ENCODE measurements at places on chromosomes 6 and 20.

GRCh38 chr6:34679552-34680253, 16.9 kb downstream of the ILRUN start:
- DNase-seq = no peak

DNA sequence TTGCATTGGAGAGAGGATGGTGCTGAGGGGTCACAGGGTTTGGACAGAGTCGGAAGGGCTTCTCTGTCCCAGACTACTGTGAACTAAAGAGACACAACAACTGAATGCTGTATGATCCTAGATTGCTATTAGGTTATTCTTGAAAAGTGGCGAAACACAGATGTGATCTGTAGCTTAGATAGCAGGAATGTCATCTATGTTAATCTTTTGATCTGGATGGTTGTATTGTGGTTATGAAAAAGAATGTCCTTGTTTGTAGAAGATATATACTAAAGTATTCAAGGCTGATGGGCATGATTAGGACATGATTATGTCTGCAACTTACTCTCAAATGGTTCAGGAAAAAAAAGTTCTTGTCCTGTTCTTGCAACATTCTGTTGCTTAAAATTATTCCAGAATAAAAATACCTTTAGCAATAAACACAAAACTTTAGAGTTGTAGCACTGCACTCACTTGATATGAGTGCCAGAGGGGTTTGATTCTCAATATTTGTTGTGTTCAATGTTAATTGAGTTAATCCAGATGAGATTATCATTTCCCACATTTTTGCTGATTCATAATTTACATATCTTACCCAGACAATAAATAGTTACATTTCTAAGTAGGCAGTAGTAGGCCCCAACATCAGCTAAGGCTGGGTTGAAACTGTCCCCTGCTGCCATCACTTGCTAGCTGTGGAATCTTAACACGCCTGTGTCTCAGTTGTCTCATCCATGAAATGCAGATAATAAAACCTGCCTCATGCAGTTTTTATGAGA, 645.2 kb downstream of the KIF16B start:
- DNase-seq = no peak

GRCh38 chr20:19582782-19583181, 175.3 kb upstream of the RIN2 start:
- no peak for DNase-seq

DNA sequence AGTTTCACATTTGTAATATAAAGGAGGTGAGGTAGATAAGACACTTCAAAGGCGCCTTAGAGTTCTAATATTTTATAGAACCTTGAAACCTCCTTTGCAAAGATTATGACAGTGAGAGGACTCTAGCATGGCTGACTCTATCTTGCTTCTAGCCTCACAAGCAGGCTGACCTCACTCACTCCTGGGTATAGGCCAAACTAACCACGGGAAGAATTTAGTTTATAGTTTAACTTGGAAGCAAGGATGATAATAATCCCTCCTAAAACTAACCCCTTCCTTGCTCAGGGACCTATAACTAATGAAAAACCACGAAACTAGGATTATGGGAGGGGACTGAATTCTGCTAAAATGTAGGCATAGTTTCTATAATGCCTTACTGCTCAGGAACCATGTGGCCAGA, 84.3 kb downstream of the FILIP1 start:
- DNase-seq = no peak

GRCh38 chr6:39303425-39304153, 10.6 kb downstream of the KCNK17 start:
- DNase-seq = no peak

- DNase-seq = no peak
These were observed 683.0 kb downstream of the DHX35 start for GRCh38 chr20:39645131-39645530.

DNA sequence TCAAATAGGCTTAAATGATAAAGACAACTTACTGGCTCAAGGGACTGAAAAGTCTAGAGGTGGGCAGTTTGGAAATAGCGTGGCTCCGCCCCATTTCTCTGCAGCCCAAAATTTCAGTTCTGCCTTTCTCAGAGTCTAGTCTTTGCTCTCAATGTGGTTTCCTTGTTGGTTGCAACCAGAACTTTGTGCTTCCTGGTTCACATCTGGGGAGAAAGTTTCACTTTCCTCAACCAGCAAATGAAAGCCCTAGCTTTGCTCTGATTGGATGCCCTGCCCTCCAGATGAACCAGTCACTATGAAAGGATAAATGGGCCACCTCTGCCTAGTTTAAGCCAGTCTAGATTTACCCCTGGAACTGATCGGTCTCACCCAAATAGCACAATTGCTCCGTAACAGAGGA, 14.9 kb downstream of the SYCP2L start:
- DNase-seq = no peak

DNA sequence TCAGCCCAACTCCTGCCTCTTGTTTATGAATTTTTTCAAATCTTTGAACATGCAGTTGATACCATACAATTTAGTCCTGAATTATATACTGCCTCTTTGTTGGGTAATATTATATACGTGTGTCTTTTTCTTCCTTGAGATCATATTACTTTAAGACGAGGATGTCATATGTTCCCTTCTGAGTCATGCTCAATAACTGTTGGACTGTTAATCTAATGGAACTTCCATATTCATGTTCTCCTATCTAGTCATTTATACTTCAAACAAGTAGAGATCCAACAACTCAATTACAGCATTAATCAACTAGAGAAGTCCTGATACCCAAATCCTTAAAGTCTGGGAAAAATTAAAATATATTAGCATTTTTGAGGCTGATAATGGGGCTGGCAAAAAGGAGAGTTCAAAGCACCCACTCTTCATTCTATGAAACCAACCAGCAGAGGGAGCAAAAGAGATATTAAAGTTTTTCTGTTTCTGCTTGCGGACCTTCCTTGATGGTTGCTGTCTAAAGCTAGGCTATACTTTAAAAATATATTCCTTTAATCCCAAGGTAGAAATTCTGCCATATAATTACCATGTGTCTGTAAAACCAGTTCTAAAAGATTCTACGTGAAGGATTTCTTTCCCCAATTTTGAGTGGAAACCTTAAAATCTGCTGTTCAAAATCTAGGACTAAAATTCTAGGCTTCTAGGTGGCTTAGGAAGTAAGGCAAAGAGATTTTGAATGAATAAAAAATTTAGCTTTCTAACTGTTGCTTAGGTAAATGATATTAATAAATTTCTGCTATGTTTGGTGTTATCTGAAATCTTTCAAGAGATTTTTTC, 498.9 kb downstream of the BCKDHB start:
- DNase-seq = peak; percentile 17

- DNase-seq = no peak
These were observed 6.0 kb upstream of the MRAP2 start for GRCh38 chr6:84027340-84028181.

GRCh38 chr6:12313992-12314589, 23.9 kb downstream of the EDN1 start:
- DNase-seq = no peak

DNA sequence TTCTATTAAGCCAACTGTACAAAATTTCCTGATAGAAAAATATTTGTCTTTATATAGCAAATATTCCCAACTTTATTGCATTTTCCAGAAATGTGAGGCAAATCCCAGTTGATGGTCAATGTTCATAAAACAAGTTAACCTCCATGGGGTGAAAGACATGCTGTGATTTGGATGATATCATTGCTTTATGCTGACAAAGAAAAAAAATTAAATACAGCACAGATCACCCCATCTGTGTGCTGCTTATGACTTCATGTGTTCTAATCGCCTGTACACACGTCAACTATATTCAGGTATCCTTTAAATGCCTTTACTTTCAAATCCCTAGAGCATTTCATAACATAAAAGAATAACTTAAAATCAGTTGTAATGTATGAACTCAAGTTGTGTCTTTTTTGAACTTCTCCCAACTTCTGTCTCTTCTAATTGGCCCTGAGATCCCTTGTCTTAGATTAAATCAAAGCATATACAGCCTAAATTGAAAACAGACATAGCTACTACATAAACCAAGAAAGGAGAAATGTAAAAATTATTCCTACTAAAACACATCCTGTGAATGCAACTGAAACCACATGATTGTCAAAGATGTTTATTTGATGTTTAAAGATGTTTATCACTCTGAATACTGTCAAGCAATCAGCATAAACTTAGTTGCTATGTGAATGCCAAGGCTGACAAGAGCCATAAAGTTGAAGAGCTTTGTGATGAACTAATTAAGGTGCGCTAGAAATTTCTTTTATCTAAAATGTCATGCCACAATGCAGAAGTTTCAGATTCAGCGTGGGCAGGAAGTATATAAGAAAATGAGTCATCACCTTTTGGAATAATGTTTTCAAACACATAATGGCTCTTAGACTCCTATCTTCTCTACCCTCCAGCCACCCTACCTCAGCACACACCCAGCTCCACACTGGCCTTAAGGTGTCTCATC, 68.7 kb downstream of the FILIP1 start:
- no peak for DNase-seq

GRCh38 chr6:164832410-164832809, 477.0 kb downstream of the C6orf118 start:
- no peak for DNase-seq

DNA sequence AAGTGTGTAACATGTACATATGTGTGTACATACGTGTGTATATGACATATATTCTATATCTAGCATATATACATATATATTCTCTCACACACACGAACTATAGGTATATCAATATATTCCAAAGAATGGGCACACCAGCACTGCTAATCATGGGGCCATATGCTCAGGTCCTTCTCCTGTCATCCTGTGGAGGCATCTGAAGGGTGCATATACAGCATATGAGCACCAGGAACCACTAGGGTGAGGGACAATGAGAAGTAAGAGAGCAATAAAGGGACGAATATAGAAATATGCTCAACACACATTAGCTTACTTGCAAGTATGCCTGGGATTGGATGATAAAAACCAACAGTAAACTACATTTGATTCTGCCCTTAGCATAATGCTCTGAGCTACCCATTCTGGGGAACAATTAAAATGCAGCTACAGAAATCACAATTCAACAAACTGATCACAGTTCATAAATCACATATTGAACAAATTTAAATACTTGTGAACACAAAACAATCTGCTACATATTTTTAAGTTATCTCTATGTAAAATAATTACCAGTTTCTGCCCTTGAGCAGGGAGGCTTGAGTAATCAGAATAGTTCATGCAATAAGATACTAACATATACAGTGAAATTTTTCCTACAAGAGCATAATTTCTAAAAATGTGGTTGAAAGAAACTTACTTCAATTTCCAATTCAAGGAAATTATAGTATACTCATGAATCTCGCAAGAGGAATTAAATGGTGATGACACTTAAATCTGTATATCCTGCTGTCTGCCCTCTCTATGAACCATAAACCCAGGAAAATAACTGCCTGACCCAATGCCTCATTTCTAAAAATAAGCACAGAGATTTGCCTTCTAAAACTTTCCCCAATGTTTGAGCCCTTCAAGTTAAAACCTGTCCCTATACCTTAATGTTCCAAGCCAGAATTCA, 272.2 kb upstream of the THEMIS start:
- no peak for DNase-seq

GRCh38 chr6:2542101-2542857, 208.4 kb downstream of the MYLK4 start:
- no peak for DNase-seq

- DNase-seq = no peak
These were observed 55.0 kb downstream of the ALDH5A1 start for GRCh38 chr6:24549674-24550353.

- DNase-seq = peak; percentile 10
These were observed 52.9 kb upstream of the UFL1 start for GRCh38 chr6:96468681-96469224.

GRCh38 chr6:15709651-15710269, 46.9 kb upstream of the DTNBP1 start:
- DNase-seq = no peak

- no peak for DNase-seq
These were observed 398.4 kb downstream of the BTBD9 start for GRCh38 chr6:38241200-38241871.

GRCh38 chr6:52598123-52598823, 21.4 kb upstream of the TRAM2 start:
- peak; percentile 20 for DNase-seq

GRCh38 chr20:4444404-4444803, 277.3 kb upstream of the PRND start:
- DNase-seq = no peak

DNA sequence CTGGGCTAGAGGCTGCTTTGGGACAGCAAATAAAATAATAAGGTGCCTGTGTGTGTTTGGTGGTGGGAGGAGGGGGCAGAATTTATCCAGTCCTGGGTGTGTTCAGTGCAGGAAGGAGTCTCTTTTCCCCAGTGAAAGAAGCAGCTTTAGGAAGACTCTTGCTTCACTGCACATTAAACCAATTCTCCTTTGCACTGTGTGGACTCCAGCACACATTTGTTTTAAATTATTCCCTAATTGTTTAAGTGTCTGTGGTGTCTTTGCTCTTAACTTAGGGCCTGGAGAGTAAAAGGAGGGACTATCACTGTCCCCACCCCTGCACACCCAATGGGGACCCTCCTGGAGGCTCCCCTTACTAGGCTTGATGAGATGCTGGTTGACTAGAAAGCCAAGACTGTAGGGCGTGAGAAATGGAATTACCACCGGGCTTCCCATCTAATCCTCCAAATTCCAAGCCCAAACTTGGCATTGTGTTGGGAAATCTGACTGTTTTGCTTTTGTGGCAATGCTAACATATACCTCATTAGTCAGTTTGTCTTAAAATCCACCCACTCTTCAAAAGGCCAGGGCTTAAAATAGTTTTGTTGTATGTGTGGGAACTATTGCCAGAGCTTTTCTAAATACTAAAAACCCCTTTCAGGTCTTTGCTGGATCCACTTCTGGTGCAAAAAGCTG, 13.5 kb upstream of the DAAM2 start:
- DNase-seq = no peak

GRCh38 chr20:43979576-43980105, 65.0 kb downstream of the TOX2 start:
- no peak for DNase-seq

DNA sequence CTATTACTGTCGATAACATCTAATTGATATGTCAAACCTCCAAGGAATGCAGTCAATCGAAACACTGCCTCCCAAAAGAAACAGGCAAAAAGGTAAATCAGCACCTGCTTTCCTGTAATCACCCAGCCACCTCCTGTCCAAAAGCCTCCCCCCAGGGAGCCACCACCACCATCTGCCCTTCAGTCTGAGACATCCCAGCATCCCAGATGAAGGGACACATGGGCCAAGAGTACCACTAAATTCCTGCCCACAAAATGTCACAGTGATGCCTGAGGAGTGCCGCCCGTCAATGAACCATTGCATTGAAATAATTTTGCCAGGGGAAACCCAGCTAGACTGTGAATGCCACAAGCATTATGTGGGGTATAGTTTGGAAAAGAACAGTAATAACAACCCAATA, 401.7 kb downstream of the ZFAND3 start:
- no peak for DNase-seq

- no peak for DNase-seq
These were observed at the start of gene EPB41L1 for GRCh38 chr20:36154700-36155628. Gene EPB41L1 (plus strand): TSS chr20:36154740. CDS start chr20:36173778, 19,038 bp downstream.

- no peak for DNase-seq
These were observed 26.0 kb upstream of the CCND3 start for GRCh38 chr6:41967312-41968287.

GRCh38 chr20:59724457-59725366, 120.4 kb downstream of the PHACTR3 start:
- no peak for DNase-seq

All from CD4-positive, alpha-beta T cell treated with Interleukin-2 at 100 ng/mL for 4 hours (primary cell).